T-helper 2 cell treated with Interferon-gamma antibody and Interleukin-4, amounts not matched to agents 100 ng/mL and 5 ng/mL, for 36 hours (primary cell): ENCODE measurements at places on chromosomes 6 and 20. TPM values are rescaled to one million over a fixed set of nuclear protein-coding genes. Genes with fewer than 3 reads are reported as not detected.

RIN2 gene
- not detected in 2 replicates for total RNA-seq

CST2 gene
- total RNA-seq: not detected in 2 replicates

HLA-DQB1 gene
- 7.0 and 10.0 TPM in 2 replicates for total RNA-seq

CNR1 gene
- not detected in 2 replicates for total RNA-seq

CENPW gene
- 57.9 and 60.6 TPM in 2 replicates for total RNA-seq

BNIP5 gene
- total RNA-seq: not detected in 2 replicates

CNBD2 gene
- 3.5 and 4.0 TPM in 2 replicates for total RNA-seq

COL9A3 gene
- 0.89 and 1.1 TPM in 2 replicates for total RNA-seq

OSTM1 gene
- 22.1 and 25.6 TPM in 2 replicates for total RNA-seq

AIF1 gene
- total RNA-seq: 67.9 and 70.2 TPM in 2 replicates

GPX5 gene
- not detected in 2 replicates for total RNA-seq

RIMS4 gene
- not detected in 2 replicates for total RNA-seq
